Mononuclear cell (primary cell): ENCODE measurements at places on chromosomes 16 and 17. TPM values are rescaled to one million over a fixed set of nuclear protein-coding genes. Genes with fewer than 3 reads are reported as not detected.

Gene PRSS8
- total RNA-seq: not detected

Gene PERCC1
- 0.84 TPM for total RNA-seq

Gene SHBG
- not detected for total RNA-seq

Gene GAA
- 74.7 TPM for total RNA-seq

Gene OR3A2
- total RNA-seq: 0.63 TPM

Gene CHST5
- under 0.01 TPM for total RNA-seq

Gene KRTAP4-4
- not detected for total RNA-seq

Gene ABCA10
- 1.0 TPM for total RNA-seq

Gene PIGS
- total RNA-seq: 43.2 TPM

Gene CNTNAP1
- total RNA-seq: 0.84 TPM

Gene CRK
- 20.0 TPM for total RNA-seq

Gene RAMP2
- total RNA-seq: not detected

Gene ZNF598
- 18.6 TPM for total RNA-seq
